Stimulated activated CD4-positive, alpha-beta T cell treated with anti-CD3 and anti-CD28 coated beads, Interleukin-1b, Interleukin-23, amount 100 ng/mL, for 24 hours (primary cell): ENCODE measurements at places on chromosomes 4 and X.

DNA sequence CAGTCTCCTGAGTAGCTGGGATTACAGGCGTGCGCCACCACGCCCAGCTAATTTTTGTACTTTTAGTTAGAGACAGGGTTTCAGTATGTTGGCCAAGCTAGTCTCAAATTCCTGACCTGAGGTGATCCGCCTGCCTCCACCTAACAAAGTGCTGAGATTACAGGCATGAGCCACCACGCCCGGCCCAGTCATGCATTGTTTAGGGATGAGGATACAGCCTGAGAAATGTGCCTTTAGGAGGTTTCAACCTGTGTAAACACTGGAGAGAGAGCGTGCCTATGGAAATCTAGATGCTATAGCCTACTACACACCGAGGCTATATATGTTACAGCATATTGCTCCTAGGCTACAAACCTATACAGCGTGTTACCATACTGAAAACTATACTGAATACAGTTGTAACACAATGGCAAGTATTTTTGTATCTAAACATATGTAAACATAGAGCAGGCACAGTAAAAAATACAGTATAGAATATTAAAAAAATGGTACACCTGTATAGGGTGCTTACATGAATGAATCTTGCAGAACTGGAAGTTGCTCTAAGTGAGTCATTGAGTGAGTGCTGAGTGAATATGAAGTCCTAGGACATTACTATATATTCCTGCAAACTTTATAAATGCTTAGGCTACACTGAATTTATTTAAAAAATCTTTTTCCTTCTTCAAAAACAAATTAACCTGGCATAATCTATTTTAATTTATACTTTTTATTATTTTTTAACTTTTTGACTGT, 588.2 kb upstream of the ADGRL3 start:
- DNase-seq = no peak

GRCh38 chr4:145829629-145830395, 108.8 kb downstream of the ZNF827 start:
- no peak for DNase-seq

GRCh38 chr4:87932718-87933141, 42.8 kb upstream of the SPP1 start:
- no peak for DNase-seq

DNA sequence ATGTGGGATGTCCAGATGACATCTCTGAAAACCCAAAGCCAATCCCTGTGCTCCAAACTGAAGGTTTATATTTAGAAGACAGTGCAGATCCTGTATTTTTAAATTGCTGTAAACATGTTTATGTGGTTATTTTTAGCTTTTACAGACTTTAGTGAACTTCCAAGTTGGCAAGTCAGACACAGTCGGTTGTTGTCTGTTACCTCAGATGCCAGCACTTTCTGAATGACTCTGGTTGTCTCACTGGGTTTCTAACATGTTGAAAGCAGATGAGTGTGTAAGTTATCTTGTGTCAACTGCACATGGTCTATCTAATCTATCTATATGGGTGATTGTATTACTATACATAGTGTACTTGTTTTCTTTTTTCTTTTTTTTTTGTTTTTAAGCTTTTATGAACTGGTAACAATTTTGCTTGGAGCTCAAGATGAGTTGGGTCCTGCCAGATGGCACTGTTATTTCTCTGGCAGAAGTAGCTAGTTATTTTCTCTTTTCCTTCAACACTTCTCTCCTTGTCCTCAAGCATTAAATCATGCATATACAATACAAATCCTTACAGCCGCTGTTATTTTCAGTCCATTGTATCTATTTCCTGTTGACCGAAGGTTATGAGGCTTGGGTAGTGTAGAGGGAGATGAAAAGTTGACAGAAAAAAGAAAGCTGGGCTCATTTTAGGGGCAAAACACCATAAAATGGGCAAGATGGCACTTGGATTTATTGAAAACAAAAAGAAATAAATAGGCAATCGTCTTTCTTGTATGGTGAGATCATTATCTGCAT, 66.3 kb downstream of the GAB1 start:
- DNase-seq = no peak

DNA sequence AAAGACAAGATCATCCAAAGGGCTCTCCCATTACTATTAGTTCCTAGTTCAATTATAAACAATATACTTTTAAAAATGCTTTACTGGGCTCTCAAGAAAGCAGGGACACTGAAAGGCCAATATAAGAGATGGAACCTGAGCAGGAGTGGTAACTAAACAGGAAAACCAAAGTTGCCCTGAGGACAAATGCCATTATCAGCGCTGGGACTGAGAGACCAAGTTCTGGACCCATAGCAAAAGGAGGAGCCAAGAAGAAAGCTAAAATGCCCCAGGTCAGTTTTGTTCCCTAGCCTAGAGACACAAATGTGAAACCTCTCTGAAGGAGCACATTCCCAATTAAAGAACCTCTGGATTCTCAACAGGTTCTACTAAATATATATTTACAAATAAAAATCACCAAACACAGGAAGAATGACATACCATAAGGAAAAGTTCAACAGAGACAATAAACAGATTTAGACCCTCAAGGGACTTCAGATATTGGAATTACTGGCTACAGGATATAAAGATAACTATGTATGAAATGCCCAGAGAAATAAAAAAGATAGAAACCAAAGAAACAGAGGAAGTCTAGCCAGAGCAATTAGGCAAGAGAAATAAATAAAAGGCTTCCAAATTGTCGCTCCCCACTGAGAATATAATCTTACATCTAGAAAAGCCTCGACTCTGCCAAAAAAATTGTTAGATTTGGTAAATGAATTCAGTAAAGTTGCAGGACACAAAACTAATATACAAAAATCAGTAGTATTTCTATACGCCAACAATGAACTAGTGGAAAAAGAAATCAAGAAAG, 67.1 kb downstream of the KLHL8 start:
- no peak for DNase-seq

GRCh38 chr4:10097906-10098779, 18.5 kb downstream of the WDR1 start:
- DNase-seq = no peak

DNA sequence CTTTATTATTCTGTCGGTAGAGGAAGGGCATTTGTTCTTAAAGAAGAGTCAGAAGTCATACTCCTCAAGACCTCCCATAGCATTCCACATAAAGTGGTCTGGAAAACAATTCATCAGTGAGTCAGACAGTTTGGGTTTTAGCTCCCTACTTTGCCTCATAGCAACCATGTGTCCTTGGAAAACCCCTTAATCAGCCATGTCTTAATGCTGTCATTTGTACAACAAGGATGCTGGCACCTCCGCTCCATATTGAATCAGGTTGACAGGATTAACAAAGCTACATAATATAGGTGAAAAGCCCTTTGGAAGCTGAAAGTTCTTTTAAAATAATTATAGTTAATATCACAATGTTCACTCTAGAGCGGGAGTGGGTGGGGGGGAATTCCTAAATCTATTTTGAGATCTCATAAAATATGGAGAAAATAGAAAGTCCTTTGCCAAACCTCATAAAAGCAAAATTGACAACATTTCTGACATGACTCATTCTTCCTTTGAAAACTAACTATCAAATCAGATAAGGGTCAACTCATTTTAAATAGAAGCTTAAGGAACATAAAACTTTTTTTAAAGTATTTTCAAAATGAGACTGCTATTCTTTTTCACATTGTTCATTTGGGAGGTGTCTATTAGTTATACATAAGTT, 37.3 kb upstream of the GUCY1A1 start:
- no peak for DNase-seq

GRCh38 chrX:150967786-150968185, 15.3 kb upstream of the HMGB3 start:
- no peak for DNase-seq

- DNase-seq = no peak
Measured at GRCh38 chr4:129561886-129562671, 466.1 kb downstream of the C4orf33 start.

GRCh38 chr4:167623241-167623572, 388.9 kb upstream of the SPOCK3 start:
- no peak for DNase-seq

DNA sequence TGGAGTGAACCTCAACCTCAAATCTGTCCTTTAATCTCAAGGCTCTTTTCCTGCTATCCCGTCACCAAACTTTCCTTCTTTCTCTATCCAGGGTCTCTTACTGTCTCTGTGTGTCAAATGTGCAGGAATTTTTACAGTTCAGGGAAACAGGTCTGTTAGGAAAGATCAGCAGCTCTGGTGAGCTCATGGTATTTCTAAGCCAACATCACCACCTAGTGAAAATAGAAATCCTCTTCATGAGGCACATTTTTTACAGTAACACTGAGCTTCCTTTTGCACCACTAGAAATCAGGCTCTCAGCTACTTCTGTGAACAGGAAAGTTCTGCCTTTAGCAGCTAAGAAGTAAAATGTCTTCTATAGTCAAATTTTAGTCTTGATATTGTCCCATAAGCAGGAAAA, 39.6 kb downstream of the NUDT11 start:
- no peak for DNase-seq

- DNase-seq = no peak
Measured at GRCh38 chr4:143616771-143617170, 83.7 kb downstream of the FREM3 start.

DNA sequence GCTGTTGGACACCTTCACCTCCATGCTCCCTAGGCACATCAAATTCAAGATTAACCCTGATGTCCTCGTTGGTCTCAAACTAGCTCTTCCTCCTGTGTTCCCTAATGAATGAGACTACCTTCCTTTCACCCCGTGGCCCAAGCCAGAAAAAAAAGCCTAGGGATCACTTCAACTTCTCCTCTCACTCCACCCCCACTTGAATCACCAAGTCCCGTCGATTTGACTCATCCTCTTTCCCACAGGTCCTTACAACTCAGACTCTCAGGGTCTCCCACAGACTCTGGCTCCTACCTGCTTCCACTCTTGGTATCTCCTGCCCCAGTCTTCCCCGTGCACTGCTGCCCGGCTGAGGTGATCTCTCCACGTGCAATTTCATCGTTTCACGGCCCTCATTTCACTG, 8.5 kb downstream of the SLC25A43 start:
- no peak for DNase-seq

DNA sequence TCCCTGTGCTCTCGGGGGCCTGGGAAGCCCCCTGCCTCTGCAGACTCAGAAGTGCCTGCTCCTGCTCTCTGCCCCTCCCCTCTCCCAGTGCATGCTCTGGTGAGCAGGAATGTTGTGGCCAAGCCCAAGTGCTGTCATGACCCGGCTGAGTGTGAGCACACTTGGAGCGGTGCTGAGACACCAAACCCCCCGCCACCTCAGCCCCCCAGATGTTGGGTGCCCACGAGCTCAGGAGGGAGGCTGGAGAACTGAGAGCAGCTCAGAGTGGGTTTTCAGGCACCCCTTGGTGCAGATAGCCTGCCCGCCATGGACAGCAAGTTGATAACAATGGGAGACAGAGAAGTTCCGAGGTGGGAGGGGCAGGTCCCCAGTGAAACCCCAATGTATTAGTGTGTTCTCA, 477.4 kb downstream of the ACTRT1 start:
- no peak for DNase-seq

- no peak for DNase-seq
Measured at GRCh38 chr4:77001907-77002306, 52.4 kb downstream of the SEPTIN11 start.

DNA sequence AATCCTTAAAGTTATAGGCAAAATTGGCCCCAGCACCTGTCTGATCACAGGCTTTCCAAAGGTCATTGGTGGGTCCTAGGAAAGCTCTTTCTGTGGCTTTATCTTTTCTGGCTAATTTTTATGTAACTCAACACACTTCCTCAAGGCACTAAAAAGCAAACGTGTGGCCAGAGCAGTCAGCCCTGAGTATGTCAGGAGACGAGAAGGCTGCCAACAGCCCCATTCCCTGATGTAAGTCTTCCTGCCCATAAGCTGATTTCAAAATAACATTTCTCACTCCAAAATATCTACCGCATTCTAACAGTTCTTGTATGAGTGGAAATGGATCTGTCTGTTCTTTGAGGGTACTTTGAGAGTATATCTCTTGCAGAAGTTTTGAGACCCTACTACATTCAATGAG, 25.5 kb upstream of the FUNDC1 start:
- DNase-seq = no peak

GRCh38 chrX:51336584-51336983, 4.0 kb downstream of the NUDT10 start:
- no peak for DNase-seq

DNA sequence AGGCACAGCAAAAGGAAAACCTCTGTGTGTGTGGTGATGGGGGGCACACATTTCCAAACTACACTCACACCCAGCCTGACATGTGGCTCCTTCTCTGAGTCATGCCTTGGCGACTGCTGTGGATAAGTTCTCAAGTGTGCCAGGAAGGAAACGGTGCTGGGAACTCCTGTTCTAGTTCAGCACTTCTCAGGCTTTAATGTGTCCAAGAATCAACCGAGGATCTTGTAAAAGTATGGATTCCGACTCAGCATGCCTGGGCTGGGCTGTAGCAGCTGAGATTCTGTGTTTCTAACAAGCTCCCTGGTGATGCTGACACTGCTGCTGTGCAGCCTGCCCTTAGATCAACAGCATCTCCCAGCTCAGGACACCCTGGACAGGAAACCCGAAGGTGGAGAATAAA, 20.2 kb downstream of the CLNK start:
- no peak for DNase-seq

GRCh38 chr4:107850438-107850837, 25.7 kb downstream of the SGMS2 start:
- DNase-seq = no peak

DNA sequence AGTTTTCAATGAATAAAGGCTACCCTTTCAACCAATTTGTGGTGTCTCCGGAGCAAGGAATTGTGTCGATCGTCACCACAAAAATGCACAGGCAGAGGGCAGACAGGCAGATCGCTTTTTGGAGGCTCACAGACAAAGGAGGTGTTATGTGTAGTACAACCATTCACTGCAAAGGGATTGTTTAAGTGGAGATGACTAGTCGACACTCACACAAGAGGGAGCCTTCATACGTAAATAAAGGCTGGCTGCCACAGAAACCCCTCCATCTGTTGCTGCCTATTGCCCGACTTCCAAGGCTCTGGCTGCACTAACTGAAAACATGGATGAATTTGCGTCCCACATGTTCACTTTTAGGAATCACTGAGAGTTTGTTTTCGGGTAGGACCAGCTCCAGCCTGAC, 281.1 kb downstream of the NKX6-1 start:
- DNase-seq = no peak

DNA sequence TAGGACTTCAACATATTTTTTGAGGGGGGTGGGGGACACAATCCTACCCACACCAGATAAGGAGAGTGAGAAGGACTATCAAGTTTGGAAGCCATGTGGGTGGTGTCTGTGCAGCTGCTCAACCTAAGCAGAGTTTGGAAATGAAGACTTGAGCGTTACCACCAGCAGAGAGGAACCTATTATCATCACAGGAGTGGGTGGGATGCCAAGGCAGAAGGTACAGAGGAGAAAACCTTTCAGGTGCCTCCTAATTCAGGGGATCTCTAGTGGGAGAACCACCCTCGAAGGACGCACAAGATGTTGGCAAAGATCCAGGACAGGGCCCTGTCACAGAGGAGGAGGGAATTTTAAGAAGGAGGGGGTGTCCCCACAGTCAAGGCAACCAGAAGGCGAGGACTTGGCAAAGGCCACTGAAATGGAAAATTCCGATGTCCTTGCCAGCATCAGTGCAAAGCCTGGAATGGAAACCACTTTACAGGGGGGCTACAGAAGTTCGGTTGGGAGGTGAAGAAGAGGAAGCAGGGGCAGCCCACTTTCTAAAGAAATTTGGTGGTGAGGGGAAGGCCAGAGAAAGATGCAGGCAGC, 8.4 kb upstream of the GPM6B start:
- no peak for DNase-seq

- no peak for DNase-seq
Measured at GRCh38 chr4:168319486-168320019, 1.0 kb upstream of the DDX60 start.

- DNase-seq = no peak
Measured at GRCh38 chr4:147312376-147313046, 168.4 kb upstream of the EDNRA start.
